ENCODE measurements at places on chromosomes 6 and 20. TPM values are rescaled to one million over a fixed set of nuclear protein-coding genes. Genes with fewer than 3 reads are reported as not detected.

Gene ULBP2
- total RNA-seq: not detected

Gene HMGCLL1
- total RNA-seq: not detected

Gene OR2B2
- total RNA-seq: not detected

Gene ROMO1
- total RNA-seq: 134 TPM

Gene MUC21
- total RNA-seq: not detected

DNA sequence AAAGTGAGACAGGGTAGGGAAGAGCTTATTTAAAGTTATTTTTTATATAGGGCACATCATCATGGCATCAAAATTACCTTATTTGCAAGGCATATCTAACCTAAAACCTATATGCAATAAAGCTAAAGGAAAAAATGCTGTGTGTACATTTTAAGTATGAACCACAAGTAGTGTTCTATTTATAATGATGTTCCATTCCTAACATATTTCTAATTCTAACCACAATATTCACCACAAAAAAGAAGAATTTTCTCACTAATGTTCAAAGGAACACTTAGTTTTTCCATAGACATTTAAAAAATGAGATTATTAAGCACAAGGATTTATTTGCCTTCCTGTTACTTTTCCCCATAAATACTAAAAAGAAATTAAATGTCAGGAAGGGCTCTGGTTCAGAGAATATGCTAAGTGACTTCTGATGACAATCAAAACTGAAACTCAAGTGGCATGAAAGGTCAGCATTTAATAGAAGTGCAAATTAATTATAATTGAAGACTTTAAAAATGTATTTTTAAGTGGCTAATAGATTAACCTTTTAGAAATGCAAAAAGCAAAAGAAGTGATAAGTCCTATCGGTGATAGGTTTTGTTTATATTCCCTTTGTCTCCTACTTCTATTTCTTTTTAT is 25.1 kb downstream of the GPR63 start:
- H3K4me3 ChIP-seq: no peak overlapping the region
- no peaks in the 10 kb centered on the region for H3K27me3 ChIP-seq
- no peak for DNase-seq
- no peak overlapping the region for H3K27ac ChIP-seq

GRCh38 chr6:81655696-81656095 is 96.8 kb downstream of the TENT5A start:
- H3K4me3 ChIP-seq: no peak overlapping the region
- no peak overlapping the region for H3K27ac ChIP-seq
- no peak for DNase-seq
- no peaks in the 10 kb centered on the region for H3K36me3 ChIP-seq
- no peaks in the 10 kb centered on the region for H3K27me3 ChIP-seq
- H3K4me1 ChIP-seq: no peaks in the 10 kb centered on the region

DNA sequence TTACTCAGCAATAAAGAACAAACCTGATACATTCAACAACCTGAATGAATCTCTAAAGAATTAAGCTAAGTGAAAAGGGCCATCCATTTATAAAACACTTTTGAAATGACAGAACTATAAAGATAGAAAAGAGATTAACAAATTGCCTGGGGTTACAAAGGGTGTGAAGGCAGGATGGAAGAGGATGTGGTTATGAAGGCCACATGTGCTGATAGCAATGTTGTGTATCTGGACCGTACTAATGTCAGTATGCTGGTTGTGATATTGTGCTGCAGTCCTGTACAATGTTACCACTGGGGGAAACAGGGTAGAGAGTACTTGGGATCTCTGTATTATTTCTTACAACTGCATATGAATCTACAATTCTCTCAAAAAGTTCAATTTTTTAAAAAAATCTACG is 36.4 kb downstream of the ELOVL5 start:
- no peaks in the 10 kb centered on the region for H3K36me3 ChIP-seq
- no peak for DNase-seq
- H3K27me3 ChIP-seq: no peaks in the 10 kb centered on the region
- H3K27ac ChIP-seq: peak overlapping the region; percentile 55
- H3K4me3 ChIP-seq: no peak overlapping the region

GRCh38 chr20:52814371-52814770 is 157.8 kb upstream of the TSHZ2 start:
- H3K27me3 ChIP-seq: no peaks in the 10 kb centered on the region
- H3K4me3 ChIP-seq: no peak overlapping the region
- H3K4me1 ChIP-seq: no peaks in the 10 kb centered on the region

- H3K36me3 ChIP-seq: no peaks in the 10 kb centered on the region
- peaks cover 21% of the 10 kb centered on the region for H3K4me1 ChIP-seq
- H3K27ac ChIP-seq: peak overlapping the region; percentile 88
- no peaks in the 10 kb centered on the region for H3K27me3 ChIP-seq
- no peak overlapping the region for H3K4me3 ChIP-seq
- peak; percentile 93 for DNase-seq
Observed at GRCh38 chr6:137811121-137811915, 55.7 kb upstream of the TNFAIP3 start.

GRCh38 chr6:112503091-112503596 is 156.0 kb downstream of the RFPL4B start:
- DNase-seq: no peak
- H3K4me1 ChIP-seq: no peaks in the 10 kb centered on the region
- H3K4me3 ChIP-seq: no peak overlapping the region
- H3K36me3 ChIP-seq: no peaks in the 10 kb centered on the region
- H3K27me3 ChIP-seq: no peaks in the 10 kb centered on the region

DNA sequence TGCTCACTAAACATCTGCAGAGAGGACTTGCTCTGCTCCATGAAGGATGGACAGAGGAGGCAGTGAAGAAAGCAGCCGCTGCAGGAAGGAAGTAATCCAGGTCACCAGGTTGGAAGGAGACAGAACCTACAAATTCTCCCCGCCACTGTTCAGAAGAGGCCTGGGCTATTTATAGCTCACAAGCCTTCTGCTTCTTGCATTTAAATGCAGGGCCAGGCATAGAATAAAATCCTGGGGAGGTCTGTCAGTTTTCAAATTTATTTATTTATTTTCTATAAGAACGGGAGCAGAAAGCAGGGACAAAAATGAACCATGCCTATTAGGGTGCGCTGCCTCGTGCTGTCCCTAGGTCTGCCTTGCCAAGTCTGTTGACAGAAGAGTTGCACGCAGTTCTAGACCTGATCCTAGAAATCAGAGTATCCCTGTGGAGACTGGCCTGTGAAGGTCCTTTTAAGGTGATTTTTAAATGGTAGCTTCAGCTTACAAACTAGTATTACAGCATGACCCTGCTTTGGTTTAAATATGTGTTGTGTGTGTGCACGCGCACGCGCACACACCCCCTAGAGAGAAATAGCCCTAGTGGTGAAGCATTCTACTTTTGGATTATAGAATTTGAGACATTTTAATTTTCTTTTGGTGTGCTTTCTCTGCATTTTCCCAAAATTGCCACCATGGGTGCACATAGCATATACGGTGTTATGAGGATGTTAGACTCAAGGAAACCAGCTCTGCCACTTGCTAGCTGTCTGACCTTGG is 19.5 kb downstream of the RIMS4 start:
- no peak overlapping the region for H3K27ac ChIP-seq
- no peaks in the 10 kb centered on the region for H3K27me3 ChIP-seq
- no peak for DNase-seq
- H3K4me3 ChIP-seq: no peak overlapping the region
- H3K4me1 ChIP-seq: no peaks in the 10 kb centered on the region

GRCh38 chr6:20455251-20455940 is 53.7 kb downstream of the E2F3 start:
- H3K36me3 ChIP-seq: no peaks in the 10 kb centered on the region
- no peak for DNase-seq
- no peak overlapping the region for H3K4me3 ChIP-seq

GRCh38 chr6:141033101-141033500 is 1099.6 kb upstream of the GJE1 start:
- no peak overlapping the region for H3K27ac ChIP-seq
- H3K4me1 ChIP-seq: no peaks in the 10 kb centered on the region
- no peaks in the 10 kb centered on the region for H3K27me3 ChIP-seq
- H3K4me3 ChIP-seq: no peak overlapping the region
- no peaks in the 10 kb centered on the region for H3K36me3 ChIP-seq

DNA sequence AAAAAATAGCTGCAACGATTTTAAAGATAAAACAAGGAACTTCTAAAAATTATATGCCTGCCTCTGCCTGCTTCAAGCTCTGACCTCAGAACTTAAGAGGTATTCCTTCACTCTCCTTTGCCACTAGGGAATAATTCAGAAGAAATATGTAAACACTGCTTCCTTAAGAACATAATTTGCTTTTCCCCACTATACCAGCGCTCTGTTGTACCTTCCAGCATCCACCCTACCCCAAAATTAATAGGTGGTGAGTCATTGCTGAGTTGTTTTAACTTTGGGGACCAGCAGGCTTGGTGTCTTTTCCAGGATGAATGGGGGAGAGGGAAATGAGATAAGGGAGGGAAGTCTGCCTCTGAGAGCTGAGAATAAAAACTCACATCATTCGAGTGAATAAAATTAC is 107.7 kb upstream of the ATXN1 start:
- no peak overlapping the region for H3K27ac ChIP-seq
- H3K4me1 ChIP-seq: no peaks in the 10 kb centered on the region
- DNase-seq: no peak
- no peaks in the 10 kb centered on the region for H3K27me3 ChIP-seq
- H3K4me3 ChIP-seq: no peak overlapping the region

All from spleen (tissue), 13 donors.